ENCODE measurements at places on chromosomes 1 and 21.

DNA sequence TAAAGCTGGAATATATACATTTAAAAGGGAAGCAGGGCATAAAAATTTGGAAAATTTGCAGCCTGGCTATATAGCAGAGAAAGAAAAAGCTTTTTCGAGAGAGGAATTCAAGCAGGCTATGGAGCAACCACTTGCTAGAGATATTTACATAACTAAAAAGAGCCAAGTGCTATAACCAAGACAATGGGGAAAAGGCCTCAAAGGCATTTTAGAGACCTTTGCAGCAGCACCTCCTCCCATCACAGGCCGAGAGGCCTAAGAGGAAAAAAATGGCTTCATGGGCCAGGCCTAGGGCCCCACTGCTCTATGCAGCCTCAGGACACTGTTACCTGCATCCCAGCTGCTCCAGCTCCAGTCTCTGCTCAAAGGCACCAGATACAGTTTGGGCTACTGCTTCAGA, 37.0 kb downstream of the CAPN9 start:
- DNase-seq: no peak

DNA sequence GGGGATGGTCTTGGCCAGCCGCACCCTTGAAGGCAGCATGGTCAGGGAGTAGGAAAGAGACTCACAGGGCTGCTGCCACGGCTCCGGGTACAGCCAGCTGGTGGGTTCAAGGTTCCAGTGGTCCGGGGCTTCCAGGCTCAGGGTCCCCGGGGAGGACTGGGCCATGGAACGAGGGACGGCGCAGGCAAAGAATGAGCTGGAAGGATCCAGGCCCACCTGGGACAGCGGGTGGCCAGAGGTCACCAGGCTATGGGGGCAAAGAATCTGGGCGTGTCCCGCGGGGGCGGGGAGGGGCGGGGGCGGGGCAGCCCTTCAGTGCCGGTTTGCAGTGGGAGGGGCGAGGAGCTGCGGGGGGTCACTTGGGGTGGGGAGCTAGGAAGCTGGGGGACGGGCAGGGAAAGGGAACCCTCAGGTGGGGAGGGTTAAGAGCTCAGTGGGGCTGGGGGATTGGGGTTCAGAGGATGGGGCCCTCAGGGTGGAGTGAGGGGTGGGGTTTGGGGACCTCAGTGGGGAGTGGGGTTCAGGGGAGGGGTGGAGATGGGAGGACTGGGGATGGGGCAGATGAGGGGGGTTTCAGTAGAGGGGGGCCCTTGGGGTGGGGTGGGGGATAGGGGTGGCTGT, at the start of gene DNMT3L:
DNMT3L (minus strand) TSS at position 223 of the 621 bp plus-strand sequence. CDS start 638 bp downstream, outside the sequence.
- no peak for DNase-seq

DNA sequence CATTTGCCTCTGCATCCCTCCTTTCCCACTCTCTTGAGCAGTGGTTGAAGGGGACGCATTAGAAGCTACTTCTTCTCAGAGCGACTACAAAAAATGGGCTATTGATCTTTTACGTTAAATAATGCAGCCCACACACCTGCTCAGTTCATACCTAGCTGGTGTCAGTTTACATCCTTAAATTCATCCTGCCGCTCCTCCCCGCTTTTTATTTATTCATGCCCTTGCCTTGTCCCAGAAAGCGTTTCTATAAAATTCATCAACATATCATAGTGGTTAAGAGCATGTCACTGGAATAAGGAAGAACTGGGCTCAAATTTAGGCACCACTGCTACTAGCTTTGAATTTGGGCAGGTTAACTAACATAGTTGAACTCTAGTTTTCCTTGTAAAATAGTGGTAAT, 66.0 kb upstream of the TINAGL1 start:
- DNase-seq: no peak

DNA sequence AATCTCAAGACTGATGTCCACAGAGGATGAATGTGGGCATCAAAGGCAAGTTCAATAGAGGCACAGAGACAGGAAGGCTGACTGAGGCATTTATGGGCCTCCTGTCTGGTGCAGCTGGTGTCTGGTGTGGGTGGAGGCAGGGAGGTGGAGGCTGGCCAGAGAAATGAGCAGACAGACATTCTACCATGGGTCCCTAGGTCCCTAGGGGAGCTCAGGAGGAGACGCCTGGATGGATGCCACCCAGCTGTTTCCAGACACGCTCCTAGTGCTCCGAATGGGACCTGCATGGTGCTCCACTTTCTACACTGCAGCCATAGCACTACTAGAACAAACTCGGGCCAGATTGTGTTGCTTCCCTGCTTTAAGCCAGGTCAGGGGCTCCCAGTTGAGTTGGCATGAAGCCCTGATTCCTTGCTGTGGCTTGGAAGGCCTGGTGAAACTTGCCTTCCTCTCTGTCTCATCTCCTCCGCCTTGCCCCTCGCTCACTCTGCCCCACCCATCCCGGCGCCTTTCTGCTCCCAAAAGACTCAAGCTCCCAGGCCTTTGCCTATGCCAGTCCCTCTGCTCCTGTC, 25.3 kb downstream of the PADI2 start:
- DNase-seq: no peak

GRCh38 chr1:1110561-1110971, 5.3 kb downstream of the C1orf159 start:
- no peak for DNase-seq

DNA sequence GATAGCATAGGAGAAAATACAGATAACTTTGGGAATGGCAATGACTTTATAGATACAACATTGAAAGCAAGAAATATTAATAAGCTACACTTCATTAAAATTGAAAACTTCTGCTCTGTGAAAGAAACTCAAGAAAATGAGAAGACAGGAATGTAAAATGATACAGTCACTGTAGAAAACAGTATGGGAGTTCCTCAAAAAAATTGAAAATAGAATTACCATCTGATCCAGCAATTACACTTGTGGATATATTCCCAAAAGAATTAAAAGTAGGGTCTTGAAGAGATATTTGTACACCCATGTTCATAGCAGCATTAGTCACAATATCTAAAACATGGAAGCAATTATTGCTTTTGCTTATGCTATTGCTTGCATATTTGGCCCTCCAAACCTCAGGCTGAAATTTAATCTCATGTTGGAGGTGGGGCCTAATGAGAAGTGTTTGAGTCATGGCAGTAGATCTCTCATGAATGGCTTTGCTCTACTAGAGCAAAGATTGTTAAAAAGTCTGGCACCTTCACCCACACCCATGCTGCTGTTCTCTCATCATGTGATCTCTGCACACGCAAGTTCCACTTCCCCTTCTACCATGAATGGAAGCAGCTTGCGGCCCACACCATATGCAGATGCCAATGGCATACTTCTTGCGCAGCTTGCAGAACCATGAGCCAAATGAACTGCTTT, 15.3 kb upstream of the AHCYL1 start:
- DNase-seq: no peak

DNA sequence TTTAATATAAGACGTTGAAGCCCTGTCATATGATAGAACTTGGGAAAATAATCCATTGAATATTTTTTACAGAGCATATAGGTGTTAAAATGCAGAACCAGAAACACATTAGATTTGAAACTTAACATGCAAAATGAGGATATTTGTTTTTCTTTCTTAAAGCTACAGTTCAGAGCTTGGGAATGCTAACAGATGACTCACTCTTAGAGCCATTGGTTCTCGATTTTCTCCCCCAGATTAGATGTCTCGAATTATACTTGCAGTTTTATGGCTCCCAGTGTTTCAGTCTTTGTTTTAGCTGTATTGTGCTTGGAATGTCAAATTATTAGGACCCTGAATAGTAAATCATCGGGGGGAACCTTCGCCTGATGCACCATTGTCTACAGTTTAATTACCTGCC, 575.7 kb upstream of the ZP4 start:
- no peak for DNase-seq

- no peak for DNase-seq
Observed at GRCh38 chr1:11862890-11863289, 4.1 kb upstream of the NPPB start.

GRCh38 chr21:36125512-36126207, 9.2 kb upstream of the CBR3 start:
- no peak for DNase-seq

DNA sequence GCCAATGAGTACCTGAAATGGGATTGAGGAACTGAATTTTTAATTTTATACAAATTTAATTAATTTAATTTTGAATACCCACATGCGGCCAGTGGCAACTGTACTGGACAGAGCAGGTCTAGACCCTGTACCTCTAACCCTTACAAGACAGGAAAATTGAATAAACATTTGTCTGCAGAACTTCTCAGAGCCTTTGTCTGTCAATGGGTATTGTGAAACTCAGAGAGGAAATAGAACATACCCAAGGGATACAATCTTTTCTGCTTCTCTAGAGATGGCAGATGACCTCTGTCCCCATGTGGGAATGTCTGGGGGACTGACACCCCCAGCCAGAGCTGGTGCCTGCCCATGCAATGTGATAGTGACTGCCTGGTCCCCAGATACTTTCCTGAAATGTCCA, 220.6 kb downstream of the TM2D1 start:
- DNase-seq: no peak

DNA sequence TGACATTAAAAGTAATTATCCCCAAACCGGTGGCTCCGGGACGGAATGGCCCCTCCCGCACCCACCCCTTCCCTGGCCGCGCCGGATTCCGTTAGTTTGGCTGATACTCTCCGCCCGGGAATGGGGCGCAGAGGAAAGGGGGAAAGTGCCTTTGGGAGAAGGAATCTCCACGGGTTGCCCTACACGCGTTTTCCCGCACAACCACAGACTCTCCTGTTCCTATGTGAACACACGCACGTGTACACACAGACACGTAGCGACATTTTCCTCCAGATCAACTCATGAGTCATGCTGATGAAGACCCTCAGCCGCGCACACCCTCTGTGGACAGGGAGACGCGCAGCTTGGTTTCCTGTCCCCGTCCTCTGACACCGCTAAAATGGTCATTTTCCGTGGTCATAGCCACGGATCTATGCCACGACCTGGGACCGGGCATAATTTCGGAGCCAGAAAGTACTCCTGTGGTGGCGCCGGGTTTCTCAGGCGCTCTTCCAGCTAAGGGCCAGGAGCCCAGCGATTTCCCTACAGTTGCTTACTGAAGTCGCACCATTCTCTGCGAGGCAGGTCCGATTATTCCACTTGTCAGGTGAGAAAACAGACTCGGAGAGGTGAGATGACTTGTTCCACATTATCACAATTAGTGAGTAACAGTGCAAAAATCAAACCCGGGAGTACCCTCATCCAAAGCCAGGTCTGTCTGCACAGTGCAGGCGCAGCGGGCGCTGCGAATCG, 4.0 kb upstream of the DMRTA2 start:
- no peak for DNase-seq

DNA sequence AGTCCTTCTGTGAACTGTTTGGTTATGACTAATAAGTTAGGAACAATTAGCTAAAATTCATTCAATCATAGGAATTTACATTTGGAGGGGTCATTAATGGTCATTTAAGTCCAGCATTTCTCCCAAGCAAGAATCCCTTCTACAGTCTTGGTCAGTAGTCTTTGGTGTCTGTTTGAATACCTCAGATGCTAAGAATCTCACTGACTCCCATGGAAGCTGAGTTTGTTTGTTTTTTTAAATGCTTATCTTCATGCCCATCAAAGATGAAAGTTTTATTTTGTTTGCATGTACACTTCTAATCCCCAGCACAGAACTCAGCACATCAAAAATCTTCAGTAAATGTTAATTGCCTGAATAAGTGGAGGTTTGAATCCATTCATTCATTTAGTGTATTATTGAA, 41.3 kb upstream of the SLC44A3 start:
- DNase-seq: no peak

- DNase-seq: no peak
Observed at GRCh38 chr1:97870589-97870988, 50.2 kb downstream of the DPYD start.

GRCh38 chr1:15765495-15766194, 7.0 kb downstream of the FBLIM1 start:
- no peak for DNase-seq

DNA sequence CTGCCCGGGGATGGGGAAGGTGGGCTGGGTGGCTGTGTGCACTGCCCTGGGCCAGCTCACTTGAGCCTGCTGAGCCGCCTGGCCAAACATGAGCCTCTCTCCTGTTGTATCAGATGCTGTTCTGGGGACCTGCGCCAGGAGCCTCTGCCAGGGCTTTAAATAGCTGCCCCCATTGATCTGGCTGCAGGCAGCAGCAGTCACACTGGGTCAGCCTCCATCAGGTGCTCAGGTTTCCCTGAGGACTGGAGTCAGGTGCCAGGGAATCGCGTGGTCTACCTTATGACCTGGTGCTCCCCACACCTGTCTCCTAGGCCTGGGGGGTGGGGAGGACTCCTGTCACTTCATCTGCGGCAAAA, 700 bp upstream of the CCDC28B start:
- no peak for DNase-seq

DNA sequence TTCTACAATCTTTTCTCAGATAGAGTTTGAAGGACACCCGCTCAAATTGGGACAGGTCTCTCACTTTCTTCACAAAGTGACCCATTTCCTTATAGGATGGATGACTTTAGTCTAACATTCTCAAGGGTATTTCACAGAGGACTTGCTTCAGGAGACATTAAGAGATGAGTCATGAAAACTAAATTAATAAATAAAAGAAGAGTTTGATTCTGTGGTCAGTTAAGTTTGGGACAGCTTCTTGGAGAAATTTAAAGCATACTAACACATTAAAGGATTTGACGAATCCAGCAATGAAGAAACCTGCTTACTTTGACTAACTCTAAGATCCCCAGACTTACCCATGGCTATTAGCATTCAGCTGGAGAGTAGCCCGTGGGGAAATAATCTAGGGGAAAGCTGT, 95.6 kb upstream of the RAB3GAP2 start:
- no peak for DNase-seq

GRCh38 chr21:26840912-26841311, 4.3 kb downstream of the ADAMTS1 start:
- no peak for DNase-seq

DNA sequence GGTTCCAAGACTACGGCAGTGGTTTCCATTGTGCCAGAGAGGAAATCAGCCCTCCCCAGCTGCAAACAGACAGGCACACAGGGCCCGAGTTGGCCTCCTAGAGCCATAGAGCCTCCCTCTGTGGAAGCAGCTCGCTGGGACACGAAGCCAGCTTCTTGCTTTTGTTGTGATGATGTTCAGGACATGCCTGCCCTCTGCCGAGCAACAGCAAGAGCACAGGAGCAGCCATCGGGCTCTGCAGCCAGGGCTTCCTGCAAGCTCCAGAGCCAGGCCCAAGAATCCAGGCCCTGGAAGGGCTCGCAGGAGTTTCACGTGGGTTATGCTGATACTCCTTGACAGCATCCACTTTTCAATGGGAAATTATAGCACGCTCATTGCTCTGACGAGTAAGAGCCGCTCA, 18.5 kb downstream of the NPHP4 start:
- no peak for DNase-seq

DNA sequence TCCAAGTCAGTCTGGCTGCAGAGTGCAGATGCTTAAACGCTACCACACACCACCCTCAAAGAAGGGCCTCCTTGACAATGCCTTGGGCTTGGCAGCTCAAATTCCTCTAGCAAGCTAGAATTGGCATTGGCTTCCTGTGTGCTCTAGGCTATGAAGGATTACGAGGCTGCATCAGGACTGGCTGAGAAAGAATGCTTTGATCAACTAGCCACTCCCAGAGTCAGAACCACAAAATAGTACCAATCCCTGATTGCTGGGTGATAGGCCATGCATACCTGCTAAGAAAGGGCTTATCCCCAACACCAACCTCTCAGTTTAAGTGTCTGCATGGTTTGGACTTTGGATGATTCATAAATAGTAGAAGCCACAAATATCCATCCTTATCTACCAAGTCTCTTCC, 504.9 kb downstream of the OMA1 start:
- DNase-seq: no peak
